Kidney epithelial cell (primary cell): ENCODE measurements at places on chromosomes 11 and 22. TPM values are rescaled to one million over a fixed set of nuclear protein-coding genes. Genes with fewer than 3 reads are reported as not detected.

The MIEF1 gene
- 43.3 and 54.6 TPM in 2 replicates for total RNA-seq

The DRD4 gene
- 0.08 TPM in 1 of 2 replicates, not detected in the other for total RNA-seq

The MPEG1 gene
- total RNA-seq = 0.27 TPM in 1 of 2 replicates, not detected in the other

The C1QTNF5 gene
- 2.9 and 6.2 TPM in 2 replicates for total RNA-seq

The MORC2 gene
- 30.8 and 35.1 TPM in 2 replicates for total RNA-seq

DNA sequence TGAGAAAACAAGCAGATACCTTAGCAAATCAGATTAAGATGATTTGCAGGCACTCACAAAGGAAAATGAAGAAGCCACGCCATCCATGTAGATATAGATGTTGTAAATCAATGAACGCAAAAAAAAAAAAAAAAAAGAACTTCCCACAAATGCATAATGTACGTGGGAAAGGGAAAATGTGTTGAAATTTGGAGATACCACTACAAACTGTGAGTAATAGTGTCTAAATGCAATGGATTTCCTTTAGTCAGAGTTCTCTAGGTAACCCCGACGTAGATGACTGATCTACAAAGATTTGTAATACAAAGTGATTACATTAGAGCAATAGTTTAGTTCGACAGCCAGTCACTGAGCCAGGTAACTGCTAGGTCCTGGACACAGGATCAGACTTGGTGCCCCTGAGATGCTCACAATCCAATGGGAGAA, 783 bp upstream of the ANKRD54 start:
- DNase-seq = no peak

GRCh38 chr22:29129808-29130140, 56.9 kb downstream of the KREMEN1 start:
- no peak for DNase-seq

DNA sequence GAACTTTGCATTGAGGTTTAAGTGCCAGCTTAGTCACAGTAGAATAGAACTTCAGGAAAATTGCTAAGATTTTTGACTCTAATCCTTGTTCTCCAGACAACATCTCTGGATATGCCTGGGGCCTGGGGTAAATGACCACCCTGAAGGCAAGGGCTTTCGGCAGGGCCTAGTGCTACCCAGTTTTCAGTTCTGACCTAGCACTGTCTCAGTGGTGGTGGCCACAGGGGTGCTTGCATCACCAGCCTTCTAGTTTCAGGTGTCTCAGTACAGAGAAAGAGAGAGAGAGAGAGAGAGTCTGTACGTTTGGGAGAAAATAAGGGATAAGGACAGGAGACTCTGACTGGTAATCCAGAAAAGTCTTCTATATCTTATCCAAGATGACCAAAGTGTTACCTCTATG, 890.5 kb downstream of the JRKL start:
- DNase-seq = no peak

GRCh38 chr11:111172321-111172862, 73.1 kb upstream of the POU2AF2 start:
- DNase-seq = no peak

- DNase-seq = no peak
These were observed 45.9 kb downstream of the ARHGAP32 start for GRCh38 chr11:129146191-129146590.

DNA sequence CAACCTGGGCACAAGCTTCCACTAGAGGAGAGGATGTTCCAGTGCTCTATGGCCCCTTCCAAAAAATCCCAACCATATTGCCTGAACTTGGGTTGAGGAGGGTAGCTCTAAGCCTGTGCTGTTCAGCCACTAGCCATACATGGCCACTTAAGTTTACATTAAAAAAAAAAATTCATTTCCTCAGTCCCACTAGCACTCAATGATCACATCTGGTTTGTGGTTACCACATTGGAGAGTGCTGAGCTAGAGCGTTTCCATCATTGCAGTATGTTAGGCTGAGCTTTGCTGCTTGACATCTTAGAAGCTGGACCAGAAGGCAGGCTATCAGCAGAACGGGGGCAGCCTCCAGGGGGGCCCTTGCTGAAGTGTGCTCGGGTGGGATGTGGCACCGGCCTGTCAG, 43.5 kb upstream of the CYP2D6 start:
- DNase-seq = no peak

- DNase-seq = no peak
These were observed 2.3 kb upstream of the XBP1 start for GRCh38 chr22:28802595-28803123.

- DNase-seq = peak; percentile 47
These were observed 6.0 kb upstream of the IFT27 start for GRCh38 chr22:36781656-36782627.

DNA sequence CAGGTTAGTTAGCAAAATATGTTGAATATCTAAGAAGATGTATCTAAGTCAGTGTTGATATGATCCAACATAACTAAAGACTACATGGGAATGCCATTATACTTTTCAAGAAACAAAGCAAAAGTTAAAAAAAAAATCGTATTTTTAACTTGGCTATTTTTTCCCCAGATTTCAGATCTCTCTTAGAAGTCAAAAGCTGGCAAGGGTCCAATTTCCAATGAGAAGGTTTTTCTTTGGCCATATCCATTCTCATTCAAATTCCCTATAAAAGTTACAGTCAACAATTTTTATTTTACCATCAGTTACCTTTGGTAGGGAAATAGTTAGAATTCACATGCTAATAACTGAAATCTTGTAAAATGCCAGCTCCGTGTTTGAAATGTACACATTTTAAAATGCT, 70.5 kb upstream of the FAT3 start:
- DNase-seq = no peak
